ENCODE measurements at places on chromosomes 6 and 20.

GRCh38 chr6:52657870-52658269 lies 13.0 kb upstream of the TMEM14A start:
- DNase-seq = no peak

DNA sequence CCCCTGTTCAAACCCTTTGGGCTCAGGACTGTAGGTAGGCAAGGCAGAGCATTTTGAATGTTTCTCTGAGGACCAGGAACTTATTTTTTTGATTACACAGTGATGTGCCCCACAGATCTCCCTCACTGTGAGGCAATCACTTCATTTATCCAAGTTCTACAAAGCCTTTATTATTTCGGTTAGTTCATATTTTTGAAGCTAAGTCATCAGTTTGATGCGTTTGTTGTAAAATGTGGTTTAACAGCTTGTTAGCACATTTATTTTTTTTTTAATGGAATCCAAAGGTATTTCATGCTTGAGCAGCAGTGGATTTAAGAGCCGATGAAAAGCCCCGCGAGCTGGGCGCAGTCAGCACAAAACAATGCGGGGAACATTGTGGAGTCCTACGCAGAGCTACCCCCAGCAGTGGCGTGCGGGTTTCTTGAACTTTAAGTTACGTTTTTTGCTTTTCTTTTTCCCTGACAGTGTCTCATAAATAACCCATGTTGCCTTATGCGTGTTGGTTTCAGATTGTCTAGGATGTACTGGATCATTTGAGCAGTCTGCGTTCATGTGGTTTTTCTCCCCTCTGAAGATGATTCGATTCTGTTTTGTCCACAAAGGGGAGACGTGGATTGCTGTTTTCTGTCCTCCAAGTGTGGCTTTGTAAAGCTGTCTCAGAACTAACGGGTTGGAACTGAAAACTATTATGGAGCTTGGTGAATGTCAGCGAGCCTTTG lies 233.6 kb upstream of the BMP2 start:
- no peak for DNase-seq

GRCh38 chr6:53446151-53446550 lies 97.4 kb upstream of the ELOVL5 start:
- DNase-seq = no peak

- no peak for DNase-seq
Measured at GRCh38 chr6:163459007-163459406, 44.5 kb downstream of the QKI start.

GRCh38 chr20:53750827-53751619 lies 157.4 kb upstream of the ZNF217 start:
- peak; percentile 45 for DNase-seq

DNA sequence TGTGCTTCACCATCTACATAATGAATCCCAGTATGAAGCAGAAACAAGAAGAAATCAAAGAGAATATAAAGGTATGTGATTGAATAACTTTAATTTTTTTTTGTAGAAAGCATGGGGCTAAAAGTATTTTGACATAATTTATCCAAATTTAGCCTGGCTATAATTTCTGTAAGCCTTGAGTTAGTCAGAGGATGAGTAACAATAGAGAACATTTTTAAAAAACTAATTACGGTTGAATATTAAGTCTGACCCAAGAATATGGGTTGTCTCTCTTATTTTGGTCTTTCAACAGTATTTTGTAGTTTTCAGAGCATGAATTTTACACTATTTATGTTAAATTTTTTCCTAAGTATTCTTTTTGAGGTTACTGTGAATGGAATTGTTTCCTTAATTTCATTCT lies 2.5 kb downstream of the GMNN start:
- DNase-seq = no peak

DNA sequence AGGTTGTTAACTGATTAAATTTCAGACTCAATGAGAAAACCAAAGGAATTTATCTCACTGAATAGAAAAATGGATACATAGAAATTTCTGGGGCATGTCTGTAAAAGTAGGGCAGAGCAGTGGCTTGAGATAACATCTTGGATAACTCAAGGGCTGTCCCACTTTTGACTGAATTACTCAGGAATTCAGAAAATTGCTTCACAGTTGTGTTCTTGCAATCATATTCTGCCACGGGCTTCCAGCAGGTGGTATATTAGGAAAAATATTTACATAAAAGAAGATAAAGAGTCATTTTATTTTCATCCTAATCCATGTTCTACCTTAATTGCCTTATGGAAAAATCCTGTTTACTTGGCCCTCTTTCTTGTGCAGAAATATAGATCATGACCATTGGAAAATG lies 156.4 kb upstream of the AKIRIN2 start:
- no peak for DNase-seq

DNA sequence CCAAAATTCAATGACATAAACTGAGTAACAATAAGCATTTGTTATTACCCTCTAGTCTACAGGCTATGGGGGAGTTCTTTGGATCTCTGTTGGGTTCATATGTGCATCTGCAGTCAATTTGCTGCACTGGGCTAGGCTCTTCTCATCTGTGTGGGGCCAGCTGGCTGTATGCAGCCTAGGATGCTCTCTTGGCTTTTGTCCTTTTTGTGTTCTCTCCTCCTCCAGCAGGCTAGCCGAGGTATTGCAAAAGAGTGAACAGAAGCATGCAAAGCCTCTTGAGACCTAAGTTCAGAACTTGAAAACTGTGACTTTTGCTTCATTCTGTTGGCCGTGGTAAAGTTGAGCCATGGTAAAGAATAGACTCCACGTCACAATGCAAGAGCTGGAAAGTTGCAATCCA lies 62.8 kb upstream of the FOXO3 start:
- peak; percentile 0 for DNase-seq

- no peak for DNase-seq
Measured at GRCh38 chr6:130118236-130118635, 99.9 kb downstream of the L3MBTL3 start.

DNA sequence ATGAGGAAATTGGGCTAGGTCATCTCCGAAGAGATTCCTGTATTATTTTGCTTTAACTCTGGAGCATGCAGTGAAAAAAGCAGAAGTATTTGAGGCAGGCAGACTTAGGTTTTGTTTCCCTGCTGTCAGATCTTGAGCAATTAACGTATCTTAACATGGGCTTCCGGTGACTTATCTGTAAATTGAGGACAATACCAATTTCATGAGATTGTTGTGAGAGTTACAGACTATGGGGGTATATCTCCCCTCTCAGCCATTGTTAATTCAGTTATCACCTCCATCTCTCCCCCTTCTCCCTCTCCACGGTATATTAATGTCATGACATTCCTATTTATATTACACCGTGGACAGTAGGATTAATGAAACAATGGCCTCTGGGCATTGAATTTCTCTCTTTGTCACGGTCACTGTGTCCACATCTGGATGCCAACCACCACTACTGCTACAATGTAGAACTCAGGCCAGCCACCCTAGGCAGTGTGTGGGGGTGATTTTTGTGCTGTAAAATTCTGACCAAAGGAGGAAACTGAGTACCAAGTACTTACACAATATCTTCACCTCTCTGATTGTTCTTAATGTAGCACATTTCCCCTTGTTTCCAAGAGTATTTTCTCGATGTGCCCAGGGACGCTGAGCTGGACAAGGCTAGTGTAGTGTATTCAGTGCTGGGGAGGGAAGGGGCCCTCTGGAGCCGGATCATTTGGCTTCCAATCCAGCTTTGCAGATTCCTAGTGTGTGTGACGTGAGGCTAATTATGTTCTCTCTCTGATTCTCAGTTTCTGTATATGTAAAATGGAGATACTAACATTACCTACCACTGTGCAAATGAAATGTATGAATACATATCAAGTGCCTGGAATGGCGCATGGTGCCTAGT lies 77.2 kb downstream of the GCNT2 start:
- DNase-seq = no peak

DNA sequence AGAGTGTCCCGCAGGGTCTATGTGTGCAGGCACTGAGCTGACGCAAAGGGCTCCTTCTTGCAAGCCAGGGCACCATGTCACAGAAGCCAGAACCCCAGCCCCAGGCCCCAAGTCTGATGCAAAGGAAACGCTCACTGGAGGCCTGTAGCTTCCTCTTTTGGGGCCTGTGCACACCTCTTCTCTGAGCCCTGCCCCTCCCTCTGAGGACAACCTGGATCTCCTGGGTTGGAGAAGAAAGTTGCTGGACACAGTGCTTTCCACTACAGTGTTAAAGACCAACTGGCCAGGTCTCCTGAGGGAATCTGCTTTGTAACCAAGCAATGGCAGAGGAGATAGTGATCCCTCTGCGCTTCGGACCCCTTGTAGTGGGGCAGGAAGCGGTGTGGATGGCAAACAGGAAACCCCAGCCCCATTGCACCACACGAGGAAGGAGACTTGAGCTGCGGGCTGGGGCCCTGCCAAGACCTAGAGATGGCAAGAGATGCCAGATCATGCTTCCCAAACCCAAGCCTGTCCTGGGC lies 90.0 kb downstream of the PRND start:
- peak; percentile 74 for DNase-seq

DNA sequence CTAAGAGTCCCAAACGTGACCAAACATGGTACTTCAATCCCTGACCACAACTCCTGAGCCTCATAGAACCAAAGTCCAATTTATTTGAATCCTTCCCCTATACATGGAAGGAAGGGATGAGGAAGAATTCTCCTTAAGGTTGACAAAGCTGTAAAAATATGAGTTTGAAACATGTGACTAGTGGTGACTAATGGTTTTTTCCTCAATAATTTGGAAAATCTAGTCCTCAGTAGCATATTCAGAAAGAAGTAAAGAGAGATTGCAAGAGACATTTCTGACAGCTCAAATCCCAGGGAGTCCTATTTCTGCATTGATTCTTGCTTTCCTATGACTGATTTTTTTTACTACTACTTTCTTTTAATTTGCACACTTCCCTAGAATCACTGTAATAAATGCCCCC lies 443.7 kb downstream of the FRK start:
- no peak for DNase-seq

DNA sequence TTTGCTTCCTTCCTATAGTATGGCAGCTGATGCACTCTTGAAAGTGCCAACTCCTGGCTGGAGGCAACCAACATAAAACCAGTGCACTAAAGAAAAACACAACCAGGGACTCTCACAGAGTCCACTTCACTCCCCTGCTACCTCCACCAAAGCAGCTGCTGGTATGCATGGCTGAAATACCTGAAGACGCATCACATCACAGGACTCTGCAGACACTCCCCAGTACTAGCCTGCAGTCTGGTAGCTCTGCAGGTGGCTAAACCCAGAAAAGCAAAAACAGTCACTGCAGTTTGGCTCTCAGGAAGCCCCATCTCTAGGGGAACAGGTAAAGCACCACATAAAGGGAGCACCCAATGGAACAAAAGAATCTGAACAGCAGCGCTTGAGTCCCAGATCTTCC lies 473.0 kb upstream of the SPTLC3 start:
- no peak for DNase-seq

- DNase-seq = no peak
Measured at GRCh38 chr6:105869835-105870440, 216.2 kb upstream of the PRDM1 start.

Data from CD4-positive, alpha-beta T cell treated with Interleukin-10 for 1 hour (primary cell).